T-helper 1 cell (primary cell): ENCODE measurements at places on chromosomes 2 and 18.

DNA sequence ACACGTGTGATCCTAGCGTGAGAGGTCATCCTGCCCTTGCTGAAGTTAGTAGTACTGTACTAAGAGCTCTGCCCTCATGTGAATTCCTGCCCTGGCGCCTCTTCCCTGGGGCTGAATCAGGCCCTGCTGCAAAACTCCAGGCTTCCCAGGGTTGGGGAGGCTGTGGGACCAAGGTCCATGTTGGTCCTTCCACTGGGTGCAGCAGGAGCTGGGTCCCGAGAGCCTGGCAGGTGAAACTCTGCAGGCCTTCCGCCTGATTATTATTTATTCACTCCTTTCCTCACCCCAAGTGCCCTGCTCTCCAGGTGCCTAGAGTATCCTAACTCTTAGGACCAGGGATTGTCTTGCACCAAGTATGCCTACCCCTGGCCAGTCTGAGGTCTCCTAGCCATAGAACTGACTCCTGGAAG is 5.3 kb upstream of the CNNM3 start:
- DNase-seq, result no peak

- no peak for DNase-seq
Measured at GRCh38 chr2:160479269-160479668, 14.3 kb downstream of the RBMS1 start.

DNA sequence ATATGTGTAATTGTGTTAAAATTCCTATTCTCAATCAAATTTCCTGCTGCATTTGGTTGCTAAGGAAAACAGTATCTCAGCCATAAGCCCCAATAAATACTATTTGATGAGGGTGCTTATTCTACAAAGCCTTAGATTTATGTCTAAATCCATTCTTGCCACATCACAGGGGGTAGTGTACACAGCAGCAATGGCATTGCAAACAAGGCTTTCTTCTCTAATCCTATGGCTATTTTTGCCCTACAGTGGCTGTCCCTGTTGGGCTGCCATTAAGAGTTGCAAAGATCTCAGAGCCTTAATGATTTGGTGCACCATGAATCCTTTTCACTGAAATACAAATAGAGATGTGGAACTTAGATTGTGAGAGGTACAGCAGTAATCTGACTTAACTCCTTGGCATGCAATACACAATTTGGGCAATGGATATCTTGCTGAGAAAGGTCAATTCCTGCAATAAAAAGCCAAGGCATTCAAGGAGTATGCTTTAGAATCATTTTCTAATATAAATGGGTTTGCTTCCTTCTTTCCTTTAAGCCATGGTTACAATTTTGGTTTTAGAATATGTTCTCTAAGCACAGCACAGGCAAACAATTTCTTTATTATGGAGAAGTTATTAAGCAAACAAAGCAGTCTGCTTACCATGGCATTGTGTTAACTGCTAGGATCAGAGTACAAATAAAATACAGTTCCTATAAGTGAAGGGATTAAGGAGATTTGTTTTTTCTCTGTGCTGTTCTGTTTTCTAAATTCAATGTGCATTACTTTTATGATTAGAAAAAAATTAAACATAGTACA is 69.8 kb upstream of the CD302 start:
- no peak for DNase-seq

DNA sequence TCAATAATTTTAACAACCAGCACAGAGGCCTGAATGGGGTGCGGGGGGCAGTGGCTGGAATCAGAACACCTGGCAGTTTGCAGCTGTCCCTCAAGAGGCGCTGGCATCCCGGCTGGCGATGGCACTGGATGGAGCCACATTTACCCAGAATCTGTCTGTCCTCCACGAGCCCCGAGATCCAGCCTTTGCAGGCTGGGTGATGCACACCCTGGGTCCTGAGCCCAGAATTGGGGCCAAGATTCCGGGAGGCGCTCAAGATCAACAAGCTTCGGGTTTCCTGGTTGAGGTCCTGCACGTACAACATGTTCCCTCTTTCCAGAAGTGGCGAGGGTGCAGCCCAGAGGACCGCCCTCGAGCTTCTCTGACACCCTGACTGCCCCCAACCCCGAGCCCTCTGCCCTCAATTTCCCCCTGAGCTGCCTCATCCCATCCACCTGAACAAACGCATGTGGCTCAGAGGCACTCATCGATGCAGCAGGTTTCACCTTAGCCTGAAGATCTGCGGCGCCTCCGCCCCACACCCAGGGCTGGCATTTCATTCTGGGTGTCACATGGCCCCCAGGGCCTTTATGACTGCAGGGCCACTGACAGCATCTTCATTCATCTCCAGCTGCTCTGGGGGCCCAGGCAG is 97.5 kb downstream of the TFCP2L1 start:
- no peak for DNase-seq

DNA sequence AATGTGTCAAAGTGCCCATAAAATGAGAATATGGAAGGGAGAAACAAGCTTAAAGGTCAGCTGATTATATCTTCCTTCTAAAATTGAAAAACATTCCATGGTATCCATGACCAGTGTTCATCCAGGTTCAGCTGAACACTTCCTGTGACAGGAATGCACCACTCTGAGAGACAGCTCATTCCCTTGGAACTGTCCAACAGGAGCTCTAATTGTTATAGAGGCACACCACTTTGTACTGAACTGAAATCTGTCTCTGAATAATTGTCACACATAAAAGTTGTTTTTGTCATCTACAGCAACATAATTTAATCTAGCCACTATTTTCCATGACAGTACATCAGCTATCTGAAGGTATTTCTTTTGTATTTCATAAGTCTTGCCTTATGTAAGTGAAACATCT is 195.9 kb upstream of the ZNF804A start:
- DNase-seq, result no peak

DNA sequence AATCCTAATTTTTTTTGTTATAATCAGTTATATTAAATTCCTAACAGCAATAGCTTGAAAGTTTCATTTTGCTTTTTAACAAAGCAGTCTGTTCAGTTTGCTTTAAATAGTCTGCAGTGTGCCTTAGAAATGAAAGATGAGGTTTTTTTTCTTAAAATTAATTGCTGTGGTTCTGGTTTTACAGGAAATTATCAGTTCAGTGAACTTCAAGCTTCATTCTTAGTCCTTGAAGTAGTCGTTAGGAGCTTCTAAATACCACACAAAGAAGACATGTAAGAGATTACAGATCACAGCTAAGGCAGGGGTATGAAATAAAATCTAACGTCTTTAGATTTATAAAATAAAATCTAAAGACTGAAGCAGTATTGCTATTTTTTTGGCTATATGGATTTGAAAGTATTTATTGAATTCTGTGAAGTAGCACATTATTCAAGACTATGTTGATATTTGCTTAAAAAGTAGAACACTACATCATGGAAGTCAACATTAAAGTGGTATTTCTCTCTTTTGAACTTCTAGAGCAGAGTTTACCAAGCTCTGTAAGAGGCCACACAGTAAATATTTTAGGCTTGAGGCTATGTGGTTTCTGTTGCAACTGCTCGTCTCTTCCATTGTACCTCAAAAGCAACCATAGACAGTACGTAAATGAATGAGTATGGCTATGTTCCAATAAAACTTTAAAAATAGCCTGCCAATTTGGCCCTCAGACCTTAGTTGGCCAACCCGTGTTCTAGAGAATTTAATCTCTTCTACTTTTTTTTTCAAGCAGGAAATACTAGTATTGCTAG is 81.5 kb upstream of the STON1 start:
- peak; percentile 62 for DNase-seq

DNA sequence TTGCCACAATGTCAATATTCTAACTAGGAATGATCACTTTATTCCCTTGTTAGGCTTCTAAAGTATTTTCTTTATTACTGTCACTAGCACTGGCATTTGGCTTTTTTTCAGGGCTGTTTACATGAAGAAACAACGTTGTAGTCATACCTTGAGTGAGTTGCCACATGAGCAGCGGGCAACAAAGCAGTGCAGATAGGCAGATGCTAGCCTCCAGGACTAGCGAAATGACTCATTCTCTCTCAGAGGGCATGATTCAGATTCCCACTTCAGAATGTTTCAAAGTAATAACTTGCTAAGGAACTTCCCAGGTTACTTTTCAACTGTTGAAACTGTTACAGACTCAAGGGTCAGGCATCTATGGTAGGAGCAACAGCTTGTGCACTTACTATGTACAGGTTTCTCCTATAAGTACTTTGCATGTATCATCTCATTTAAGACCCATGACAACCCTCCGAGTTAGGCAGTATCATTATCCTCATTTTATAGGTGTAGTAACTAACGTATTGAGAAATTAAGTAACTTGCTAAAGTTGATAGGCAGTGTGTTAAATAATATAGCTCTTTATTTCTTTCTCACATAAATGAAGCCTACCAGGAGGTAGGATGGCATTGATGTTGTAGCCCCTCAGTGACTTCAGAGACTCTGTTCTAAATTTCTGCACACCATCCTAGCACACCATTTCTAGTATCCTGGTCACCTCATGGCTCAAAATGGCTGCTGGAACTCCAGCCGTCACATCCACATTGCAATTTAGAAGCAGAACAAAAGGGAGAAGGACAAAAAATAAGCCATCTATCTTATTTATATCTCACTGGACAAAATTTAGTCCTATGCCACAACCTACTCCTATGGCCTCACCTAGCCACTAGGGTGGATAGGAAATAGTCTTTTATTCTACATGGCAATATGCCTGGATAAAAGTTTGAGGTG is 83.3 kb downstream of the ICOS start:
- DNase-seq, result no peak

- no peak for DNase-seq
Measured at GRCh38 chr2:54568876-54569321, 112.8 kb downstream of the SPTBN1 start.

GRCh38 chr2:241820625-241821384 is 11.8 kb downstream of the NEU4 start:
- no peak for DNase-seq

GRCh38 chr2:112239862-112240261 is 15.0 kb downstream of the ZC3H8 start:
- DNase-seq, result no peak

DNA sequence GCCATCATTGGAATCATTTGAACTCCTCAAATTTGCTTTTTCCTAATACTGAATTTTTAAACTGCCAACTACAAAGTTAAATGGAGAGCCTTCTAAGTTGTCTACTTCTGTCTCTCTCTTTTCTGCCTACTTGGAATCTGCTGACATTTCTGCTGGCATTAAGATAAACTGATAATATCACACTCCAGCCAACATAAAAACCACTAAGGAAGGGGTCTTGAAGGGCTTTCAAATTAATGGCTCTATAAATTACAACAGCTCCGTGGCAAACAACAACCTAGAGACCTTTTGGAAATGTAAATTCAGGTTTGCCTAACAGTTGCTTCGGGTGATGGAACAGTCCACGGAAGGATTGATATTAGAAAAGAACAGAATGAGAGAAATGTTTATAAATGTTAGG is 12.1 kb downstream of the ALPP start:
- no peak for DNase-seq

DNA sequence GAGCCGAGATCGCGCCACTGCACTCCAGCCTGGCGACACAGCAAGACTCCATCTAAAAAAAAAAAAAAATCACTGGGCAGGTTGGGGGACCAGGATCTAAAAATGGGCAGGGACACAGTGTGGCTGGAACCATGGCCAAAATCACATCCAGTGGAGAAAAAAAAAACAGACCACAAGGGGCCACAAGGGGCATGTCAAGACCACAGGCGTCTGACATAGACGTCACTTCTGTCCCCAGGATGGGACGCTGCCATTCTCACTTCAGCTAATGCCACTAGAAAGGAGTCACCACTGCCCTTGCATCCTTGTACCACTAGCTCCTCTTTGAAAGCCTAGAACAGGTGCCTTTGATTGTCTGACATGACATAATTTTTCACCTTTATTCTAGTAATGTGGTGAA is 2.5 kb upstream of the POMC start:
- no peak for DNase-seq

GRCh38 chr2:146040051-146040450 is 1520.1 kb upstream of the ZEB2 start:
- no peak for DNase-seq

DNA sequence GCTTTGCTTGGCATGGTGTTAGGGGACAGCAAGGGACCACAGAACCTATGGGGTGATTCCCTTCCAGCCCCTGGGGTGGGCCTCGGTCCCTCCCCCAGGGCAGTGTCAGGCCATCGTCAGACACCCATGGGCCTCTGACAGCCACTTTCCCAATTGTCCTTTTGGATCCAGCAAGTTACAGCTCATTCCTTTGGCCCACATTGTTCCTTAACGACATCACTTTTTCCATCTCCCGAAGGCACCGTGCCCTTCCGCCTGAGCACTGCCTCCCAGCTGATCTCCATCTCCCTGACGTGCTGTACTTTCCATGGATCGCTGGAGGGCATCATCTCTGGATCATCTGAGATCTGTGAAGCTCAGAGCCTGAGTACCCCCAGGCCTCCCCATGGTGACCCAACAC is 10.4 kb upstream of the KCNK3 start:
- no peak for DNase-seq

GRCh38 chr18:47244086-47244485 is 7.4 kb downstream of the SKOR2 start:
- DNase-seq, result no peak

DNA sequence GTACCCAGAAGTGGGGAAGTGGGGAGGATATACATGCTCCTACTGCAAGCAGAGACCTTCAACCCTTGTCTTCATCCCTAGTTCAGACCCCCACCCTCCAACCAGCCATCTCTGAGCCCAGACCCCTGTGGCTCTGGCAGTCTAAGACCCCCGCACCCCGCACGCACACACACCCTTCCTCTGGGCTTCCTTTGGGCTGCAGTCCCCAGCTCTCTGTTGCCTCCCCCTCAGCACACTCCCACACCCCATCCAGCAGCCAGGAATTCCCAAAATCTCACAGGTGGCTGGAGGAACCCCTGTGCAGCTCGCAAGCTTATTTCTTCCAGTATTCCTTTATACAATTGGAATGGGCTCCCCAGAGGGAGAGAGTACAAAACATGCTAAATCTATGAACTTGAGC is 13.9 kb upstream of the GYPC start:
- DNase-seq, result no peak

DNA sequence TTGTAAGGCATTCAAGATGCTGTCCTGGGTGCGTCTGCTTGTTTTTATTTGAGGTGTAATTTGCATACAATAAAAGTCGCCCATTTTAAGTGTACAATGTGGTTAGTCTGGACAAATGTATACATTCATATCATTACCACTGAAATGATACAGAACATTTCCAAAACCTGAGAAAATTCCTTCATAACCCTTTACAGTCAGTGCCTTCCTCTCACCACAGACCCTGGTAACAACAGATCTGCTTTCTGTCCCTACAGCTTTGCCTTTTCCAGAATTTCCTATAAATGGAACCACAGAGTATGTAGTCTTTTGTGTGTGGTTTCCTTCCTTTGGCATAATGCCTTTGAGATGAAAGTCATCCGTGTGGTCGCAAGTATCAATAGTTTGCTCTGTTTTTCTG is 45.8 kb upstream of the NFU1 start:
- no peak for DNase-seq

GRCh38 chr2:135208016-135208415 is 155.9 kb downstream of the RAB3GAP1 start:
- no peak for DNase-seq

- no peak for DNase-seq
Measured at GRCh38 chr18:36629138-36629530, 199.7 kb downstream of the TPGS2 start.

- DNase-seq, result no peak
Measured at GRCh38 chr2:150211164-150211631, 276.3 kb downstream of the RND3 start.

- DNase-seq, result no peak
Measured at GRCh38 chr2:53942280-53942679, 28.5 kb downstream of the PSME4 start.
